ENCODE measurements at places on chromosomes 4 and X.

GRCh38 chr4:51943221-51943620, 76.9 kb downstream of the LRRC66 start:
- no peak for DNase-seq

DNA sequence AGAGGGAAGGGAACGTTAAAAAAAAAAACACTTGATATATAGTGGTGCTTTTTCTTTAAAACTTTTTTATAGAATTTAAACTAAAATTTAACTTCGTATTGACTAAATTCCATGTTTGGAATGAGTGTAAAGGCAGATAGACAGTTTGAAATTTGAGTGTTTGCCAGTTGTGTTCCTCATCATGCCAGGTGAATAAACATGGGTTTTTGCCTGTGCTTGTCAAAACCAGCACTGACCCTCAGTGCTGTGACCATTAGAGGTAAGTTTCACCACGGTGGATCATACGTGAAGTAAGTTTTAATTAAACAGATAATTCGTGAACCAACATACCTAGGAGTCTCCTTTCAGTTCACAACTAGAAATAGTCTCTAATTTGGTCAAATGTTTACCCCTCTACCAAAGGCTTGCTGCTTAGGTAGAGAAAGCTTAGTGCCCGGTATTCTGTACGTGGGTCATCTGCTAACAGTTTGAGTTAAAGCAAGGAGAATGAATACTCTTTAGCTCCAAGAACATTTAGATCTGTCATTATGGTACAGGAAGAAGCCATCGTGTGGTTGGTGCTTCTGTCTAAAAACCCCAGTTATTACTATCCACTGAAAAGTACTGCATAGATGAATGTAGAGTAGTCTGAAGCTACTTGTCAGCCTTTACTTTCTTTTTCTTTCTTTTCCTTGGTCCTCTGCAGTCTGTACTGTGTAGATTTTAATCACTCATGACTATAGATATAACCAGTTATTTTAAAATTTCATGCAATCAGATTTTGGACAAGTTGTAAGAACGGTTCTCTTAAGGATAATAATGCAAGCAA, 32.7 kb downstream of the KIAA0232 start:
- no peak for DNase-seq

GRCh38 chr4:7191546-7192251, 639 bp upstream of the SORCS2 start:
- DNase-seq, result no peak

- peak; percentile 77 for DNase-seq
Observed at GRCh38 chr4:38612646-38613414, 51.2 kb upstream of the KLF3 start.

DNA sequence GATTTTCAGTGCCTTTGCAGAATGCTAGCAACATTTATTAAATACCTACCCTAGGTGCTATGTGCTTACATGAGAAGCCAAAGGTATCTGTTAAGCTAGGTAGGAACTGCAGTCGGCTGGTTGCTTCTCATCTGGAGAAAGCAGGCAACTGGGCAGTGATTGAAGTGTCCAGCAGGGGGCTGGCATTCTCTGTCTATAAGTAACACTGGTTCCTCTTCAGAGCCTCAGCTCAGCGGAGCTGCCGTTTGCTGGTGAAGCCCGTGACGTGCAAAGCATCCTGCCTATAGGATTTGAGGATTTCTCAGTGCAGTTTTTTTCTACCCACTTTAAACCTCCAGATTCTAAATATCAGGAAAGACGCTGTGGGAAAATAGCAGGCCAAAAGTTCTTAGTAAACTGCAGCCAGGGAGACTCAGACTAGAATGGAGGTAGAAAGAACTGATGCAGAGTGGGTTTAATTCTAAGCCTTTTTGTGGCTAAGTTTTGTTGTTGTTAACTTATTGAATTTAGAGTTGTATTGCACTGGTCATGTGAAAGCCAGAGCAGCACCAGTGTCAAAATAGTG, at the start of gene GRPR:
TSS of gene GRPR (plus strand) at position 344 of the 565 bp plus-strand sequence. CDS start 389 bp downstream, outside the sequence.
- peak; percentile 90 for DNase-seq

- no peak for DNase-seq
Observed at GRCh38 chr4:56981795-56982201, 3.1 kb downstream of the POLR2B start.

DNA sequence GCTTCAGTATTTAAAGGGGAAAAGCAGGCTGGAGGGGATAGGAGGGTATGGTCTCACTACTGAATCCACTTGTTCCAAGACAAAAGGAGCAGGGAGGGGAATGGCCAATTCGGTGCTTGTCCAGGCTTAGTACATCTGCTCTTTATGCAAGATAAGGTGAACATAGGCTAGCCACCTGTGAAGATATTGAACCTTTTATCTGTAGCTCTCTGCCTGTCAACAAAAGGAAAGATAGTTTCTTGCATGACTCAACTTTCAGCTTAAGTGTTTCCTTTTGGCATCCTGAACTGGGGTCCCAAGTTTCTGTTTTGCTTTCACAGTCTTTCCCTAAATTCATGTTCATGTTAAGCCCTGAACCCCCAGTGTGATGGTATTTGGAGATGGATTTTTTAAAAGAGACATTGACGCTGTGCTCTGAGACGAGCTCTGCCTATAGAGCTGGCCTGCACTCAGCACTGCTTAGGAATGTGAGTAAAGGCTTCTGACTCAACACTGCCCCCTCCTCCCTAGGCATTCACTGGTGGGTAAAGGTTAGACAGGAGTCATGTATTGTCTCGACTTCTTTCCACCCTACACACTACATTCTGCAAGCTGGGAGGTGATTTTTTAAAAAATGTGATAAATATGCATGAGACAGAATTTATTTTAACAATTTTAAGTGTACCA, 28.2 kb downstream of the FAM149A start:
- DNase-seq, result peak; percentile 71

DNA sequence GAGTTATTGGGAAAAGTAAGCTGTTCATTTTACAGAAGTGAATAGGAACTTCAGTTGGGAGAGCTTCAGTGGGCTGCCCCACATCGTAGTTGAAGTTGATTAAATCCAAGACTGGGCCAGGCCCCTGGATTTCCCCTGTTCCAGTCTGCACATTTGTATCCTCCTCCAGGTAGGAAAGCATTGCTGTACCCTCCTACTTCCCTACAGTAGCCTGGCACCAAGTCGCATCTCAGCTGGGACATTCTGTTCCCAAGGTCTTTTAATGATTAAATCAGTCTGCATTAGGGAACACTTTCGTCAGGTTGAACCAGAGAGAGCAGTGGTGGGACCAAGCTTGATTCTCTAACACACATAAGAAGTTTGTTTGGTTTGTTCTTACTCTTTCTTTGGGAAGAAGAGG, 165.8 kb upstream of the PPARGC1A start:
- DNase-seq, result no peak

- no peak for DNase-seq
Observed at GRCh38 chr4:19368800-19369199, 882.9 kb upstream of the SLIT2 start.

DNA sequence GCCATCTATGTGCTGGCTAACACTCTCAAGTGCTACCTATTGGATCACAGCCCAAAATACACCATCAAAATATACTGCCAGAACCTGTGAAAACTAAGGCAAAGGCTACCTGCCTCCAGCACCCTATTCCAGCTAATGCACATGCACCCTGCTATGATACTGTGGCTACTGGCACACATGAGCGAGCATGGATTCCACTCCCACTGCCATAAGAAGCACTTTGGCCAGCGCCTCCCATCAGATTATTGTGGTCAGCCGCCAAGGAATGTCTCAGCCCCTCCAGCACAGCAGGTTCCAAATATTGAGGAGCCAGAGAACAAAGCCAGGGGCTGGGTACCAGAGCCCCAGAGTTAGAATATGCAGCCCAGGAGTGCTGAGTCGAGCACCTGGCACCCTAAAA, 32.5 kb upstream of the TMPRSS11F start:
- DNase-seq, result no peak

- no peak for DNase-seq
Observed at GRCh38 chr4:108384544-108384943, 215.8 kb upstream of the LEF1 start.

DNA sequence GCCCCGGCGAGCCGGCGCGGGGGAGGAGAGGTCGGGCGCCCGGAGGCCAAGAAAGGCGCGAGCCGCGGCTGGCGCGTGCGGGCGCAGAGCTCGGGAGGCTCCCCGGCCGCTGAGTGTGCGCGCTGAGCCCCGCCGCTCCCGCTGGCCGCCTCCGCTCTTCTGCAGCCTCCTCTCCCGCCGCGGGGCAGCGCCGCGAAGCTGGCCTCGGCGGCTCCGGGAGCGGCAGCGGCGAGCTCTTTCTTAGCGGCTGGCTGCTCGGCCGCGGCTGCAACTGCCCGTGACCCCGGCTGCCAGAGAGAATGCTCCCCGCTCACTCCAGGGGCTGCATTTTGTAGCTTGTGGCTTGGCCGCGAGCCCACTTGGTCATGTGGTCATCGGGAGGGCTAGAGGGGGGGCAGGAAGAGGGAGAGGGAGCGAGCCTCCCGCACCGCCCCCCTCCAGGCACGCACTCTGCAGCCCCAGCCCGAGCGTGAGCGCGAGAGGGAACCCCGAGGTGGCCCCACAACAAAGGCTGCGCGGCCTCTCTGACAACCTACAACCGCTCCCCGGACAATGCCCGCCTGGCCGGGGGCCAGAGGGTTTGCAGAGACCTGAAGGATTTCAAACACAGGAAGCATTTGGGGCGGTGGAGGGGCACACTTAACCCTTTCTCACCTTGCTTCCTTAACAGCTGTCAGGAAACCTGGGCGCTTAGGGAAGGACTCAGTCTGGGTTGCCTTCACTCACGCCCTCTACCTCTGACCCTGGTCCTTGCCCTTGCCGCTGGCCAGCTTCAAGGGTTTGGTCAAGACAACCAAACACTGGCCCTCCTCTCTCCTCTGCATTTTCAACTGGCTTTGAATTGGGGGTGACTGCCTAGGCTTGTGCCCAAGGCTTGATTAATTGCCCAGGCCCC, at the start of gene APLN:
TSS of gene APLN (minus strand) at position 305 of the 895 bp plus-strand sequence. CDS start 326 bp downstream, outside the sequence.
- peak; percentile 76 for DNase-seq

- DNase-seq, result no peak
Observed at GRCh38 chr4:131052646-131053045, 1956.7 kb downstream of the C4orf33 start.

DNA sequence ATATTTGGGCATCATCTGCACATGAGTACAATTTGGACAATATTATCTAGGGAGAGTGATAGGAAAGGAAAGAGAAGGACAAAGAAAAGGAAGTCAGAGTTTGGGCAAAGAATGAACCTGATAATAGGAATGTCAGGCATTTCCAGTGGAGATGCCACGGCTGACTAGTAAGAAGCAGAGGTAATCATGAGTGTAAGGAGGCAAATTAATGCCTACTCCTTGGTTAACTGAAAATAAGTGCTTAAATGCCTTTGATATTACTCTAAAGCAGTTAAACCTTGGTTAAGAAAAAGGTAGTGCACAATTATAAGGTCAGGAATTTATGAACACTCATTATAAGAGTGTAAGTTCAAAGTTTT, 99.2 kb upstream of the DDIT4L start:
- DNase-seq, result no peak

DNA sequence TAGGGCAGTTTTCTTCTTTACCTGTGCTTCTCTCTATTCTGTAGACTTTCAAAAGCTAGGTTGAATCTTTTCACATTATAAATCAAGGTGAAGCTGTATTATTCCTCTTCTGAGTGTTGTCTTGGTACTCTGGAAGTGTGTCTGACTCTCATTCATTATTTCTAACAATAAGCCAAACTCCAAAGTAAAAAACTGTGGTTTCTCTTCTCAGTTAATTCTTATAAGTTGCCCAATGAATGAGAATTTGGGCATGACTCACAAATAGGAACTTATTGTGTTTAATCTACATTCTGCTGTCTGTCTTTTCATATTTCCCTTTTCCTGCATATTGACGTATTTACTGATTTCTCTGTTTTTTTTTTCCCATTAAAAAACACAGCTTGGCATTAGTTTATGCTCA, 714.5 kb downstream of the CCSER1 start:
- DNase-seq, result no peak

DNA sequence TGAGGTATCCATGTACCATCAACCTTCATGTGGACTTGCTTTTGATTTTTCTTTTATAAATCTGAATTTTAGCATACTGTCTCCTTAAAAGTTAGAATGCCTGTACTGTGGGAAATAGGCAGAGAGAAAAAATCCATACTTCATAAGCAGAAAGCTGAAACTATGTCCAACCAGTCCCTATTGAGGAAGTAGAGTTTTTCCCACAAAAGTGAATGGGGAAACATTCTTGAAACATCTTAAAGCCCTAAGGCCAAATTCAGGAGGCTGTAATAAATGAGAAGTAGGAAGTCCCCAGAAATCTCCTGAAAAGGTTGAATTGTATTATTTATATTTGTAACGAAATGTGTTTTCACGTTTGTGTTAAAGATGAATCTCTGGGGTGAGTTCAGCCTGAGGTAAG, 56.3 kb downstream of the ENOX2 start:
- DNase-seq, result no peak

DNA sequence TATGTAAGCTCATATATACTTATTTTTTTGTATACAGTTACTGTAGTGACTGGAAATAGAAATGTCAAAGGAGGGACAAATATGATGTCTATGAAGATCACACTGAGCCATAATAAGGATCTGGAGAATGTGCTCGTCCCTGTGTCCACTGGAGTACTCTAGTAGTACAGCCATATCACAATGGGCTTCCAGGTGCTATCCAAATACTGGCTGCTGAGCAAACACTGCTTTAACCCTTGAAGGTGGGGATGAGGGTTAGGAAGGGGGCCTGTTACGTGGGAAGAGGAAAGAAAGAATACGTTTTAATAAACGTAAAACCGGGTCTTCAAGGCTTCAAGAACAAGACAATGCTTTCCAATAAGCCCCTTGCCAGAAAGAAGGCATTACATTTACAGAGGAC, 29.8 kb upstream of the TMEM150C start:
- DNase-seq, result no peak

DNA sequence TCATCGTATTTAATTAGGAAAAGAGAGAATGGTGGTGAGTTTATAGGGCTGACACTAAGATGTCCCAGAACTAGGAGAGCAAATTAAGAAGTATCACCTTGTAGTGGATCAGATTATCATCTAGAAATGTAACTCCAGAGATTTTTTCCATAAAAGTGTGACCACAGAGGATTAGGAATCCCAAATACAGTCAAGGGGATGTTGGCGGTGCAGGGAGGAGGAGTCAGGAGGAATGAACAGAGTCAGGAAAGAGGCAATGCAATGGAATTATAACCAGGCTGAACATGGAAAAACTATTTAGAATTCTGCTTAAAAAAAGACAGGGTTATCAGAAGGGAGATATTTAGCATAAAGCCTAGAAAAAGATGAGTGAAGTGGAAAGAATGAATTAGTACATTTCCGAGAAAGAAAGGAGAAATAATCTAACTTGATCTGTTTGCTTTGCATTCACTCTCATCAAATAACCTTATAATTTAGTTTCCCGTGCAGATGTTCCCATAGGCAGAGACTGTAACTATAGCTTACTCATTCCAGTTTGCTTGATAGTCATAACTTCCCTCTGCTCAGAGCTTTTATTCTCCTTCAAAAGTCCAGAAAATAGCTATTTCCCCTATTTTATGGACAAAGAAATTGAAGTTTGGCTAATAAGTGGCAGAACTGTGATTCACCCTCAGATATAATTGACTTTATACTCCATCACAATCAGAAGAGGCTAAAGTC, 56.4 kb downstream of the SCFD2 start:
- DNase-seq, result no peak
